ENCODE measurements at places on chromosomes 2 and 18.
A peak's percentile ranks its signal among the peaks of the same experiment; 100 is the strongest.

GRCh38 chr2:20621366-20622295 is 29.3 kb downstream of the HS1BP3 start:
- DNase-seq: no peak

DNA sequence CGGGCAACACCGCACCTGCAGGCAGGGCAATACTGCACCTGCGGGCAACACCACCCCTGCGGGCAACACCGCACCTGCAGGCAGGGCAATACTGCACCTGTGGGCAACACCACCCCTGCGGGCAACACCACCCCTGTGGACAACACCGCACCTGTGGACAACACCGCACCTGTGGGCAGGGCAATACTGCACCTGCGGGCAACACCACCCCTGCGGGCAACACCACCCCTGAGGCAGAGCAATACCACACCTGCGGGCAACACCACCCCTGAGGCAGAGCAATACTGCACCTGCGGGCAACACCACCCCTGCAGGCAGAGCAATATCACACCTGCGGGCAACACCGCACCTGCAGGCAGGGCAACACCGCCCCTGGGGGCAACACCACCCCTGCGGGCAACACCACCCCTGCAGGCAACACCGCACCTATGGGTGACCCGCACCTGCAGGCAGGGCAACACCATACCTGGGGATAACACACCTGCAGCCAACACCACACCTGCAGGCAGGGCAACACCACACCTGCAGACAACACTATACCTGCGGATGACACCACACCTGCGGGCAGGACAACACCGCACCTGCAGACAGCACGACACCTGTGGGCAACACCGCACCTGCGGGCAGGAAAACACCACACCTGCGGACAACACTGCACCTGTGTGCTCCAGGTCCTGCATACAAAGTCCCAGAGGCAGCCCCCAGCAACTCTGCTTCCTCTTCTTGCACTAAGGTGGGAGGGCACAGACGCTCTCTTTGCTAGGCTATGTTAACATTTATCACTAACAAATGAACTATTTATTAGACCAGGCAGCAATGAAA is 57.7 kb downstream of the EIPR1 start:
- no peak for DNase-seq

DNA sequence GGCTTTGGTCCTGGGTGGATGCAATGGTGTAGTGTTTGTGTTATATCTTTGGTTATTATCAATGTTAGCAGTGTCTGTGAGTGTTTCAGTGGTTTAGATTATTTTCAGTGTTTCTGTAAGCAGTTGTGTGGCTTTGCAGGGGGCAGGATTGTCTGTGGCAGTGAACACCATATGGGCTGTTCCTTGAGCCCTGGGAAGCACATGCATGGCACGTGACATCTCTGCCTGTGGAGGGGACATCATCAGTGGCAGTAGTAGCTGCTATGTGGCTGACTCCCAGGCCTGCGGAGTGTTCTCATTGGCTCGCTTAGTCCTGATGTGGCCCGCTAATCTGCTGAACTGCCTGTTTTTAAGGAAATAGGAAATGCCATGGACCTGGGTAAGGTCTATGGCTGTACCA is 327.5 kb downstream of the GULP1 start:
- no peak for DNase-seq

- peak; percentile 5 for DNase-seq
Measured at GRCh38 chr2:129777146-129777545, 202.3 kb upstream of the RAB6C start.

DNA sequence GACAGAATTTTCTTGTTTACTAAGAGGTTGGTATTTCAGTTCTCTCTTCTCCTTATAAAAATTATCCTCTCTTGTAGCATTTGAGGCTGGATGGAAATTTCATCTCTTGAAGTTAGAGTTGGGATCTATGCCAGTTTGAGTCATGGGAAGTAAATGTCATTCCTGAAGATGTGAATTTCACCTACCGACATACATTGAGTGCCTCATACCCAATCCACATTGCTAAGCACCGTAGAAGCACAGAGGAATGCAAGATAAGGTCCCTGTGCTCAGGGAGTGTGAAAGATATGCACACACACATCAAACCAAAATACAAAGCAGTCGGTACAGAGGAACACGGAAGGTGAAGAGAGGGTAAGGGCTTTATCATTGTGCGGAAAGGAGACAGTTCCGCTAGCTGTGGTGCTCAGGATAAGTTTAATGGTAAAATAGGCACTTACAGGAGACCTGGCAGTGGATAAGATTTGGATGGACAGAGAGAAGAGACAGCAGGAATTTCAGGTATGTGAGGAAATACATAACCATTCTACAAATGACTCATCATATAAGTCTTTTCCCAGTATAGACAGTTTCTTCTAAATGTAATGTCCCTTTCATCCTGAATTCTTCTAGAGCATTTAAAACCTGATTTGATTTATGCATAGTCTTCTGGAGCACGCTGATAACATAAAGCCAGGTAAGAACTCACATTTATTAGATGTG is 205.3 kb upstream of the ST6GAL2 start:
- DNase-seq: no peak

- no peak for DNase-seq
Measured at GRCh38 chr2:98085649-98086048, 1.3 kb upstream of the VWA3B start.

DNA sequence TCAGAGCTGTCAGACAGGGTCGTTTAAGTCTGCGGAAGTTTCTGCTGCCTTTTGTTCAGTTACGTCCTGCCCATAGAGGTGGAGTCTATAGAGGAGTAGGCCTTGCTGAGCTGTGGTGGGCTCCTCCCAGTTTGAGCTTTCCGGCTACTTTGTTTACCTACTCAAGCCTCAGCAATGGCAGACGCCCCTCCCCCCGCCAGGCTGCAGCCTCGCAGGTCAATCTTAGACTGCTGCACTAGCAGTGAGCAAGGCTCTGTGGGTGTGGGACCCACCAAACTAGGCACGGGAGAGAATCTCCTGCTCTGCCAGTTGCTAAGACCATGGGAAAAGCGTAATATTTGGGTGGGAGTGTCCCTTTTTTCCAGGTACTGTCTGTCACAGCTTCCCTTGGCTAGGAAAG is 86.5 kb downstream of the EFEMP1 start:
- no peak for DNase-seq

DNA sequence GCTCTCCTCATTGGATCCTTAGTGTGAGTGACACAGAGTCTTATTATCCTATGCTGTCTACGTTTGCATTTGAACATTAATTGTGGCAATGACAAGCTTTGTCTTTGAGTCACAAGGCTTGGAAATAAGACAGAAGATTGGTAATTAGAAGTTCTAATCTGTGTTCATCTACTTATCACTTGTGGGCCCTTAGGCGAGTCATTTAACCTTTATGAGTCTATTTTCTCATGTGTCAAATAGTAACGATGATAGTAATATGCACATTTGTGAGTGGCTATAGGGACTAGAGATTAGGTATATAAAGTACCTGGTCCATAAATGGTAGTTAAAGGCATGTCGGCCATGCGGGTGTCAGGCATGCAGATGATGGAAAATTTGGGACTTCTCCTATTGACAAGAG is 105.6 kb upstream of the NABP1 start:
- DNase-seq: no peak

DNA sequence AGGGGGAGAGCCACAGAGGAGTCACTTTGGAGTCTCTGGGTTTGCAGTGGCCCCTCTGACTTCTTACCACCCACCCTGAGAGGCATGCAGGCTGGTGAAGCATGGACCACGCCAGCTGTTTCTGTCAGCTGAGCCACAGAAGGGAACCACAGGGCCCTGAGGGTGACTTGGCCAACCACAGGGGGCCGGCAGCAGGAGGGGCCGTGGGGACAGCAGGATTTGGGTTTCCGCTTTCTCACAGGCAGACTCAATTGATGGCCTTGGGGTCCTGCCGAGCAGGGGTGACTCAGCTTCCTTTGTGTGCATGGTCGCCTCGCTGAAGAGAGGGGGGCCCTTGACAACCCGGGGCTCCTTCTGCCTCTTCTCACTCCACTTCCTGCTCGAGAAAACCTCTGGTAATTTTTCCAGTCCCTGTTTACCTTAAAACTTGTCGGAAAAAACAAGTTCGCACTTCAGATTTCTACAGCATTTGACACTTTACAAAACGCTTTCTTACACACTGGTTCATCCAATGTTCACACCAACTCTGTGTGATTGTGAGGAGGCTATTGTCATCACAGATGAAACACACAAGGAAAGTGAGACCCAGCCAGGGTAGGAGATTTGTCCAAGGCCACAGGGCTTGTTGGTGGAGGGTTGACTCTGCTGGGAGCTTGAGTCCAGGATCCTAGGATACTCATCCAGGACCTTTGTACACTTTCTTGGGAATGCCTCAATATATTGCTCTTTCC is 311.2 kb downstream of the LPIN1 start:
- DNase-seq: no peak

DNA sequence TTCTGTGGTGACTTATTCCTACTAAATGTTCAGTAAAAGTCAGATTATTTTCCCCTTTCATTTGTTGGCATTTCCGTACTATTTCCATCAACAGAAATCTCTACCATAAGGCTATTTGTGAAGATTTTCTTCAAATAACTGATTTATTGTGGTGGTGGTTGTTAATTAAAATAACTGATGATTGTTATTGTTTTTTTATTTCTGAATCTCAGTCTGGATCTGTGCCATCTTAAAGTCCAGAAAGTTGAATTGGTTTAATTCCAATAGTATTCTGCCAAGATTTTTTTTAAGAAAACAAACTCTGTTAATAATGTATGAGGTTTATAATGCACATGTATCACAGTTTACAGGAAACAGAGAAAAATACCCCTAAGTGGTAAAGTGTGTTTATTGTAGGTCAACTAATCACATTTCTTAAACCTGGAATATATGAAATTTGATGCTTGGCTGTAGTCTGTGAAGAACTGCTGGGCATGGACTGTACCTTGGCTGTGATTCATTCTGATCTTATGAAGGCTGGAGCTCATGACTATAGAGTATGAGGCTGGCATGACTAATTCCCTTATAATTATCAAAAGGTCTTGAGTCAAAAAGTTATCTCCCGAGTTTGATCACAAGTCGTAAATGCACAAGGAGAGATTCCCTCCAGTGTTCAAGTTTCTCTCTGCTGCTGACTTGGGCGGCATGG is 134.2 kb upstream of the RND3 start:
- DNase-seq: no peak

DNA sequence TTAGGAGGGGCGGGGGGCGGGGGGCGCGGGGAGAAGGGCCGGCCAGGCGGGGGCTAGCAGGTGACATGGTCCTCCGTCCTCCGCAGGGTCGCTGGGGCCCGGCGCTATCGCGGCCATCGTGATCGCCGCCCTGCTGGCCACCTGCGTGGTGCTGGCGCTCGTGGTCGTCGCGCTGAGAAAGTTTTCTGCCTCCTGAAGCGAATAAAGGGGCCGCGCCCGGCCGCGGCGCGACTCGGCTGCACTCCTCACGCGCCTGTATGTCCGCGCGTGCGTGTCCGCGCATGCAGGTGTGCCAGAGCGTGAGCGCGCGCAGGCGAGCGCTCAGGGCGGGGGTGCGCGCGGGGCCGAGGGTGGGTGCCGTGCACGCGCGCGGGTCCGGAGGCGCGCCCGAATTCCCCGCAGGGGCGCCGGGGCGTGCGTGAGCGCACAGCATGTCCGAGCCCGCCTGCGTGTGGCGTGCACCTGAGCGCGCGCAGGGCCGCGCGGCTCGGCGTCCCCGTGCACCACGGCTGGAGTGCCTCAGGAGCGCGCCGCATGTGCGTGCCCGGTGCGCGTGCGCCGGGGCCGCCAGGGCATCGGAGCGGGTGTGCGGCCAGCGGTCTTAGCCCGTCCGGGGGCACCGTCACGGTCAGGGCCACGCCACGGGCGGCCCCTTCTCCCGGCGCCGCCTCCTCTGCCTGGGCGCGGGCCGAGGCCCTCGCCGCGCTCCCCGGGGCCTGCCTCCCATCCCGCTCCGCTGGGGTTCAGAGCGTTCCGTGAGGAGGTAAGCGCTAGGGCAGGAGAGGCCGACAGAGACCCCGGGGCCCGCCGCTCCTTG is 6.3 kb downstream of the SNORC start:
- no peak for DNase-seq

GRCh38 chr2:29703336-29703735 is 218.1 kb downstream of the ALK start:
- DNase-seq: no peak

DNA sequence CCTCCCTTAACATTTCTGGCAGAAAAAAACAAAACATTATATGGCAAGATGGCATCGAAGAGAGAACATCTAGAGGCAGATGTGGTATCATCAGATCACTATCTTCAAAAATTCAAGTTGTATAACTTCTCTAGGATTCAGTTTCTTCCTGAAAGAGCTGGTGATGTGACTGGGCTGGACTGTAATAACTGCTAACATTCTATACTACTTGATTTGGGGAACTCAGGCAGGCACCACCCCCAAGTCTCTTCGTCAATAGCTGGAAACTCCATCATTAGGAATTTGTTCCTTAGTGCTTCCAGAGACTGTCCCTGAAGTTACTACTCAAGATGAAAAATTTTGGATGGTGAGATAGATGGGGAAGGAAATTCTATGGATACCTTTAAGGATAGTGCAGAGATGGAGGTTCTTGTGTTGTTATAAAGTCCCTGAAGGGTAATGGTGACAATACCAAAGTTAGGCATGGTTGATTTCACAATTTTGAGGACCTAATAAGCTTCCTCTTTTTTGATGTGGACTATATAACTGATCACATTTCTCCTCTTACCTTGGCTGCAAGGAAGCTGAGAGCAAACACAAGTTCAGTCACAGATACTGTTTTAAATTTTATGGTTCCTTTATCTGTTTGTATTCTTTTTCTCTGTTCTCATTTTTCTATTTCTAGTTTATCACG is 59.1 kb upstream of the PGAP1 start:
- no peak for DNase-seq

- DNase-seq: no peak
Measured at GRCh38 chr2:96325884-96326255, 753 bp downstream of the ITPRIPL1 start.

GRCh38 chr18:14943486-14943885 is 195.5 kb downstream of the ANKRD30B start:
- DNase-seq: no peak

- no peak for DNase-seq
Measured at GRCh38 chr2:219684721-219685689, 57.6 kb downstream of the SLC4A3 start.

- no peak for DNase-seq
Measured at GRCh38 chr2:181440919-181441318, 16.3 kb upstream of the ITGA4 start.

DNA sequence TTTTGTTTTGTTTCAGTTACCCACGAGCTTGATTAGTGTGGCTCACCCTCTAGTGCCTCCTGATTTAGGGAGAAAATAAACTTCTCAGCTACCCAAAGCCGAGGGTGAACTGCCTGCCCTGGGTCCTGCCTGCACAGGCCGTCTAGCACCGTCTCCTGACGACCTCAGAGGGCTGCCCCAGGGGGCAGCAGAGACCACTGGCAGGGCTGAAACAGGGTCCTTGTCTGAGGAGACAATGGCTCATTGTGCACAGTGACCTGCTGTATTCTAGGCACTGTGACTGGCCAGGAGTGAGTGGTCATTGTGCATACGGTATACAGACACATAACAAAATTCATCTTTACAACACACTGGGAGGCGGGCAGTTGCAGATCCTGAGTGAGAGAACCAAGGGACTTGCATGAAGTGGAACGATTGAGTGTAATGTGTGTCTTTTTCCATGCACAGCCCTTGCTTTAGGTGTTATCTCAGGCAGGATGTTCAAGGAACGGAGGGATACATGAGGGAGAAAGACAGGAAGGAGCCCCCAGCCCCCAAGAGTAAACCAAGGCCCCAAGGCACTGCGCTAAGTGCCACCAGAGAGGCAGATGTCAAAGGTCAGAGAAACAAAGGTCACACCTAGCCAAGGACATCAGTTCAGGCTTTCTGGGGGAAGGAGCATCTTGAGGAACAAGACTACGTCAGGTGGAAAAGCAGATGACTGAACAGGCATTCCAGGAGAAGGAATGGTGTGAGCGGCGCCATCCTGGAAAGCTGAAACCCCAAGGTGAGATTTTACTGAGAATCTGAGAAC is 421.3 kb downstream of the LPIN1 start:
- DNase-seq: peak; percentile 37

Data from glutamatergic neuron (in vitro differentiated cells).